SW 1271 (cell line): ENCODE measurements at places on chromosomes 6 and 20.

- no peak for DNase-seq
Observed at GRCh38 chr20:47783828-47784598, 1.3 kb downstream of the SULF2 start.

DNA sequence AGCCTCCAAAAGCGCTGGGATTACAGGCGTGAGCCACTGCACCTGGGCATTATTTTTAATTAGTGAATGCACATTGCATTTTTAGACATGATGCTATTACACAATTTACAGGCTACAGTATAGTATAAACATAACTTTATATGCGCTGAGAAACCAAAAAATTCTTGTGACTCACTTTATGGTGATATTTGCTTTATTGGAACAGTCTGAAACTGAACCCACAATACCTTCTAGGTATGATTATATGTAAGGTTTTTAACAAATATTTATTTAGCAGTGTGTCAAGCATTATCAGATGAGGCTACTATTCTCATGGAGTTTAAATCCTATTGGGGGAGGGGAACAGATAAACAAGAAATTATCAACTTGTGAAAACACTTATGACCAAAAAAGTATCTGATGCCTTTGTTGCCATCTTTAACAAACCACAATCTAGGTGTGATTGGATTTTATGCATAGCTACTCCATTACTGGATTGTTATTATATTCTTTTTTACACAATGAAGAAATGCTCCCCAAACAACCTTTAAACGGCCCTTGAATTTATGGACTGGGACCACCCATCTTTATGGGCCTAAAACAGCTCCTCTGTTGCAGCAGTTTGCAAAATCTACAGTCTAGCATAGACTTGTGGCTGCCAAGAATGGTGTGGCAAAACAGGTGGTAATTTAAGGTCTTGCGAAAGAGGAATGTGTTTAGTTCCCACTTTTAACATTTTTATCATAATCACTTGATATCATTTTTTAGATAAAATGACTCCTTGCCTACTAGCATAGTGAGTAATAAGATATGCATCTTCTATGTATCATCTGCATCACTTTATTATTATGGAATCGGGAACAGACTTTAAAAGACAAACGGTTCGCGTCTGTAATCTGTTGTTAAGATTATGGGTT is 159.2 kb upstream of the C6orf118 start:
- no peak for DNase-seq

DNA sequence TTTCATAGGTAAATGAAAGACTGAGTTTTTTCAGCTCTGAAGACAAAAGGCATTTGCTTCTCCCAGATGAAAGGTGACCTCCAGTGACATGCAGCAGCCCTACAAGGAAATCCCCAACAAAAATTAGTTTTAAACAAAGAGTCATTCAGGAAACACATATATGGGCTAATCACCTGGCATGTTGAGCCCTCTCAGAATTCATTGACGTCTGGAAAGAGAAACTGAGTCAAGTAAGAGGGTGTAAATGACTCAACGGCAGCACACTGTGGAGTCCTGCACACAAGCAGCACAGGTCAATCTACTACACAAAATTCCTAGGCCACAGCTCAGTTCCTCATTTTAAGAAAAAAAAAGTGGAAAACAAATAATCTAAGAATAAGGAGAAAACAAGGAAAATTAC is 592.3 kb downstream of the EPHA7 start:
- no peak for DNase-seq

- DNase-seq = no peak
Observed at GRCh38 chr6:129634411-129635230, 75.4 kb downstream of the ARHGAP18 start.

DNA sequence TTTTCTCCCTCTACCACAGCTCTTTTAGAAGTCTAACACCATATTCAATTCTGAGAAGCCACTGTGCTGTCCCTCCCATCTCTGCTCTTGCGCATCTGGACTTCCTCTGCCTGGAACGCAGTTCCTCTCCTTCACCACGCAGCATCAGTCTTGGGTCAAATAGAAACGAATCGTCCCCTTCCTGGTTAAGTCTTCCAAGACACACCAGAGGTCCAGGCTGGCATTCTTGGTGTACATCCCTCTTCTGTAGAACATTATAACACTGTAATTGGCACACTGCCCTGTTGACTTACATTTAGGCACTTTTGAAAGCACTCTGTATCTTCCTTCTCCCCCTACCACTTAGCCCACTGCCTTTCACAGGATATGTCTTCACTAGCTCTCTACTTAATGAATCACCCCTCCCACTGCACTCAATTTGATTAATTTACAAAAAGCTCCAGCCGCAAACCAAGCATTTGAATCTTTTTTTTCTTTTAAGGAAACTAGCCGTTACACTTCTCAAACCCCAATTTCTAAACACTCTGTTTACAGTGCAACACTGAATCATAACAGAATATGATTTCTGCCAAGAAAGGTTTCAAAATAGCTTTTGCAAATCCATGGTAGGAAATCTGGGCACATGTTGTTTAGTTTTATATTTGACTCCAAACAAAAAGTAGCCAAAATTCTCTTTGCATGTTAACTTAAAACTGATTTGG is 140.8 kb upstream of the CARMIL1 start:
- no peak for DNase-seq

DNA sequence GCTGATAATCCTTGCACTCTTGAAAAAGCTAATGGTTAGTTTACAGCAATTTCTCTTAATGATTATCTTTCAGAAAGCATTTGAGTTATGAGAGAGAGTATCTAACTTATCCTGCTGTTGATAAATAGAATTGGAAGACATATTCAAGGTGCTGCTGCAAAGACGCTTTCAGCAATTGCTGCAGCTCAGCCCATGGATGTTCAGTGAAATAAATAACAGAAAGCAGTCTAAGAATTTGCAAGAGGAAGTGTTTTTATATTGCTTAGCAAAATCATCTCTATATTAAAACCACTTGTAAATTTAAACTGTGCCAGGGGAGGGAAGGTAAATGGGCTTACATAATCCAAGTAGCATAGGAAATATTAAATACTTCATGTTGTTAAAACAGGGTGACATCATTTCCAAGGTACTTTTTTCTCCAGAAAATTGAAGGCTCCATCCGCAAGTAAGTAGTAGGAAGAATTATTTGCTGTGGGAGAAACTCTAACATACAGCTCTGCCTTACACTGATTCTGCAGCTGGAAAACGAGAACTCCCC is 188.5 kb downstream of the ADAT2 start:
- no peak for DNase-seq

DNA sequence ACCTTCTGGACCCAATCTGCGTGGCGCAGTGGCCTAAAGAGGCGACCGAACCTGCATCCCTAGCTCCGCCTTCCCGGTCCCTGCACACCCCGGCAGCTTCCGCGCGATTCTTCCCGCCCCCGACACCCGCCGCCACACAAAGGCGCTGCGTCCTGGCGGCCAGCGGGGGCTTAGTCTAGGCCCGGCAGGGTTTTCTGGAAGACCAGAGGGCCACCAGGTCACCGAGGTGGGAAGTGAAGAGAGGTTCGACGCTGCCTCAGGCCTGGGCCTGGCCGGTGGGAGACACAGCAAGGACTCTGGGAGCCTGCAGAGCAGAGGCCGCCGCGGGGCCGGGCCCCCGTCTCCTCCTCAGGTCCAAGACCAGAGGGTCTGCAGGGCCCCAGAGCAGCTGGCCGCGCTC is 154.9 kb downstream of the OR2B2 start:
- no peak for DNase-seq

GRCh38 chr20:24702501-24703283 is 233.3 kb downstream of the SYNDIG1 start:
- no peak for DNase-seq

DNA sequence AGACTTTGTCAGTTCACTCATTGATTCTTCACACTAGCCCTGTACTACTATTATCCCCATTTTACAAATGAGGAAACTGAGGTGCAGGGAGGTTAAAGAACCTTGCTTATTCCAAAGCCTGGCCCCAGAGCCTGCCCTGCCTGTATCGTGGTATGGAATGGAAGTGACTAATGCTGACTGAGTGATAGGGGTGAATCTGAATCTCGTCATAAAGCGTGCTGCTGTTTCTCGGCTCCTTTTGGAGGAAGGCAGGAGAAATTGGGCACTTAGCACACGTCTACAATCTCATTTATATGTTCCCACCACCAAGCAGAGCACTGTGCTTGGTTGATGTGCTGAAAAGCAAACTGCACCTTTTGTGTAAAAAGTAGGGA is 17.1 kb downstream of the GFRA4 start:
- DNase-seq = no peak

DNA sequence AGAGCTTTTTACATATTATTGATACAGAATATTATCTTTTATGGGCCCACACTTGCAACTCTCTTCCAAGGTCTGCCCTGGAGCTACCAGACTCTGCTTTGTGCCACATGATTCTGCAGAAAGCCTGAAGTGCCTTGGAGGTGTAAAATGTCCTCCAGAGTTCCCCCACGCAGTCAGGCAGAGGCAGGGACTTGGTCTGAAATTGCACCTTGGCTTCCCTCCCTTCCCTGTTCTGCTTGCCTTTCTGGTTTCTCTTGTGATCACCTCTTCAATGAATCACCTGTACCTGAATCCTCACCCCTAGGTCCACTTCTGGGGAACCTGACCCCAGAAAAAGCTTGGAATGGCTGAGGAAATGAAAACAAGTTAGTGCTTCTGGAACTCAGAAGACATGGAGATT is 43.0 kb upstream of the TGM2 start:
- DNase-seq = no peak

DNA sequence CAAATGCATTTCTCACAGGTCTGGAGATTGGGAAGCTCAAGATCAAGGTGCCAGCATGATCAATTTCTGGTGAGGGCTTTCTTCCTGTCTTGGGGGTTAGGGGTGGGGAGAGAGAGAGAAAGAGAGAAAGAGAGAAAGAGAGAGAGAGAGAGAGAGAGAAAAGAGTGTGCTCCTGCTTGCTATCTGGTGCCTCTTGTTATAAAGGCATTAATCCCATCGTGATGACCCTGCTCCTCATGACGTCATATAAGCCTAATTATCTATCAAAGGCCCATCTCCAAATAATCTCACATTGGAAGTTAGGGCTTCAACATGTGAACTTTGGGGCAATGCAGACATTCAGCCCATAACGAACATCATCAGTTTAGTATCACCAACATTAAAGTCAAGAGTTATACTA is 114.8 kb downstream of the EYA4 start:
- DNase-seq = no peak

DNA sequence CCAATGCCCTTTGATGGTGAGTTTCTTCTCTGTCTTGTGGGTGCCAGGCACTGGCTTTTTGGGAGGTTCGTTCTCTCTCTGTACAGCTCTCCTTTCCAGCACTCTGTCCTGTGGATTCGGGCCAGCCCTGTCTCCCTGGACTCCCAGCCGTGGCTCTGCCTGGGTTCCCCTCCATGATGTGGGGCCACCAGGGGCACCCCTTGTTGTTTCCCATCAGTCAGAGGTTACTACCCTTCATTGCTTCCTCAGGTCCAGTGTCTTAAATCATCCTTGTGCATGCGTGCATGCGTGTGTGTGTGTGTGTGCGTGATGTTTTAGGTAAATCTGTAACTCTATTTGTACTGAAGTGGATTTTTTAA is 40.5 kb downstream of the DYNLT1 start:
- no peak for DNase-seq

DNA sequence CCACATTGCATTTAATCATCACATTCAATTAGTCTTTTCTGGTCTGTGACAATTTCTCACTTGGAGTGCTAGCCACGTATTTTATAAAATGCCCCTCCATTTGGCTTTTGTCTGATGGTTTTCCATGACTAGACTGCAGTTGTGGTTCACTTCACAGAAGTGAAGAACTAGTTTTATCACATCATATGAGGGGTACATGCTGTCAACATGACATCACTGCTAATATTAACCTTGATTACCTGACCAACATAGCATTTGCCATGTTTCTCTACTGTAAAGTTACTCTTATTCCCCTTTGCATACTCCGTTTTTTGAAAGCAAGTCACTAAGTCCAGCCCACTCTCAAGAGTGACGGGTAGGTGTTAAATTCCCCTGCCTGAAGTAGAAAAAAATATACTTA is 48.0 kb upstream of the COL10A1 start:
- no peak for DNase-seq

DNA sequence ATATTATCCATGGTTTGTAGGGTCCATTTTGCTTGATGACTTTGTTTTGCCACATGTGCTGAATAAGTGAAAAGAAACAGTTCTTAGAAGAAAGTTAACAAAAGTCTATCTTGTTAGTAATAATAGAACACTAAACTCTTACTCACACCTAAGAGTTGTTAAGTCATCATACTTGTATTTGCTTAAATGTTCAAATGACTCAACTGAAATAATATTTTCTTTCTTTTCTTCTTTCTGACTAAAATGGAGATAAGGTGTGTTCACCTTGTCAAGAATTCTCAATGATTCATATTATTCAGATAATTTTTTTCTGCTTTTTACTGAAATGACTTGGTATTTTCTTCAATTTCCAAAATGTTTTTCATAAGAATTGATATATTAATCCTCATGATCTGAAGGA is 327.2 kb downstream of the HTR1B start:
- DNase-seq = no peak

DNA sequence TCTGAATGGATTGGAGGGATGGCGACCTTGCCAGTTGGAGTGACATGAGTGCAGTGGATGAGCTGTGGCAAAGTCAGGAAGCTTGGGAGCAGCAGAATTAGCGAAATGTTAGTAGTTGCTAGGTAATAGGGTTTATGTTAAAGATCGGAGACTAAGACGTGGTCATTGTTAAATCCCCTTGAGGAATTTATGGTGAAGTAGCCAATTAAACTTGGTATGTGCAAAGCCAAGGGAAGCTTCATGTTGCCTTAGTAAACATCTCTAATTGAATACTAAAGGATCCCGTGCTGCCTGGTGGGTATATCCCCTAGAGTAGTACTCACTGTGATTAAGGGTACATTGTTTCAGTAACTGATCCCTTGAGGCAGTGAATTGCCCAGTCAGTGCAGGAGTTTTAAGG is 106.0 kb downstream of the PRIM2 start:
- DNase-seq = no peak

DNA sequence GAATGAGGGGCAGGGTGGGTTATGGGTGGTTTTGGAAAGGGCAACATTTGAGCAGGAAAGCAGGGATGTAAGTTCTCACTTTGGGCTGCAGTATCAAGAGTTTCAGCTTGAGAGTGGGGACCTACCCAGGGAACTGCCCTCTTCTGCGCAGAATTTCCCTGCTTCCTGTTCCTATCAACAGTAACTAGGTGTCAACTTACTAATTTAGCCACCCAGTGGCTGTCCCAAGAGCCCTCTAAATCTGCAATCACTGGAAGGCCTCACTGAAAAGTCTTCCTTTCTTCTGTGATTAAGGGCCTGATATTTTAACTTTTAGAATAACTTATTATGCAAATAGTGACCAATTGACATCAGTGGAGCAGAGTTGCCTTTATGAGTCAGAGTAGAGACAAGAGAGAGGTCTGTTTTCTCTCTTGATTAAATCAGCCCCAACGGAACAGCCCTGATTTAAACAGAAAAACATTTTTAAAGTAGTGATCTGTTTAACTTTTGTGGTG is 118.2 kb upstream of the RIPOR2 start:
- DNase-seq = no peak

DNA sequence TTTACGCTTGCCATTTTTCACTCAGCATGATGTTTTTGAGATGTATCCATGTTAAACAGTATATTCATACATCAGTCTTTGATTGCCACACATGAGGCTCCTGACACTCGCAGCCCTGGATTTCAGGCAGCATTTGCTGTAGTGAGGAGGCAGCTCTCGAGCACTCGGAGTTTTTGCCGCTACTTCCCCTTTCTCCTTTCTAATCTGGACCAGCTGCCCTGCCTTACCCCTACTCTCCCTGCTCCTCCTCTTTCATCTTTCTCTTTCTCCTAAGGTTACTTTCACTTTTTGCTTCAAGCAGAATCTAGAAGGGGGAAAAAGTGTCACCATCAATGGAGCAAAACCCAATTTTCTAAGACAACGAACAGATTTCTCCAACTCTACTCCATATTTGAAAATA is 5.9 kb upstream of the CST3 start:
- no peak for DNase-seq

- no peak for DNase-seq
Observed at GRCh38 chr20:22511943-22512910, 72.1 kb downstream of the FOXA2 start.
